Posterior vena cava (tissue), 2 donors: ENCODE measurements at places on chromosomes 6 and 20.

DNA sequence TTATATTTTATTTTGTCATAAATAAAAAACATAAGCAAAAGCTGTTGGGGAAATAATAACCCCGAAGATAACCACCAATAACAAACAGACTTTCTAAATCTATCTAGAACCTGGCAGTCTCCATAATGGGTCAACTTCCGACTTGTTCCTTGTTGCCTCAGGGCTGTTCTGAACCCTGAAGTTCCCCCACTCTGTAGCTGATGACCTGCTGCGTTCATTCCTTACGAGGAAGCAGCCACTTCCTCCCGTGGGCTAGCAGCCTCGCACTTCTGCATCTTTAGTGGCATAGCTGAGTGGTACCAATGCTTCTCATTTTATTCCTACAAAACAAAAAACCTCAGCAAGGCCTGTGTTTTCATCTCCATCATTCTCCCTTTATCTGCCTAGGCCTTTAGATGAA is 103.0 kb downstream of the PLEKHG1 start:
- no peak for DNase-seq

DNA sequence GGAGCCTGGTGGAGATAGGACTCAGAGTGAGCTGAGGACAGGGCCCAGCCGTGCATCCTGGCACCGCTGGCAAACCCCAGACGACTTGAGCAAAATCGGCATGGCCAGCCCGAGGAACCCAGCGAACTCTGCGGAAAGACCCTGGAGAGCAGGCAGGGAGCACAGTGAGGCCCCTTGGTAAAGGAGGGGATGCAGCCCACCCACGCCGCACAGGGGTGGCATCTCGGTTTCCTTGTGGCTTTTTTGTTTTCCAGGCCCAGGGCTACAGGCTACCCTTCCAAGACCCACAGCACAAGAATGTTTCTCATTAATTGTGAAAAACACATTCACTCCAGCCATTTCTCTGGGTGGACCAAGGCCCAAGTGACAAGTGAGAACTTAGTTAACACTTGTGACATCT is 71.4 kb downstream of the BMP7 start:
- no peak for DNase-seq

DNA sequence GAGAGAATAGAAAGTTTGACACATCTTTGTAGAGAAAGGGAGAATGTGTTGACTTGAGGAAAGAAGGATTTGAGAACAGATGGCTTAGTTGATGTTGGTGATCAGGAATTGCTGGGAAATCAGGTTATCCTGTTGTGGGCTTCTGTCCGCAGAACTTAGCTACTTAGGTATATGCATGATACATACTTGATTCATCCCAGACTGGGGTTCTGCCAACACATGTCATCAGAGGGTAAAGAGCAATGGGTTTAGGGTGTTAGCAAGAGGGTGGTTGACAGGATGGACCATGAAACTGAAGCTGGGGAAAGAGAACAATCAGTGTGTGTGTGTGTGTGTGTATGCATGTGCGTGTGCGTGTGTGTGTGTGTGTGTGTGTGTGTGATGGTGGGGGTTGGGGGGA is 50.6 kb upstream of the NELFCD start:
- no peak for DNase-seq

DNA sequence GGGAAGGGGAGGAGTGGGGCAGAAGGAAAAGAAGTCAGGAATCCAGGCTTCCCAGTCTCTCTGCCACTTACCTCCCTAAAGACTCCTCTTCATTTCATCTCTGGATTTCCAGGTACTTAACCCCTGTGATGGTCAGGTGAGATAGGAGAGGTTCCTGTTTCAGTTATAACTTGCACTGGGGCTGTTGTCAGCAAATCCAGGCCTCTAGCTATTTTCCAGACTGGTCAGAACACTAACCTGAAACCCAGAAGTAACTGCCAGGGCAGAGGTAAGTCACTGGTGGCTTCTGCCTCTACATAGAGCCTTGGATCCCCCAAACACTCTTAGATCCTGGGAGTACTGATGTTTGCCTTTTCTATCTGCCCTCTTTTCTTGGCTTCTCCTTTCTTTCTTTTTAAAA is 233.5 kb upstream of the TAB2 start:
- no peak for DNase-seq

- no peak for DNase-seq
These were observed 23.6 kb downstream of the HMGN4 start for GRCh38 chr6:26561533-26562466.

- no peak for DNase-seq
These were observed 8.8 kb downstream of the GPR31 start for GRCh38 chr6:167148997-167149396.

DNA sequence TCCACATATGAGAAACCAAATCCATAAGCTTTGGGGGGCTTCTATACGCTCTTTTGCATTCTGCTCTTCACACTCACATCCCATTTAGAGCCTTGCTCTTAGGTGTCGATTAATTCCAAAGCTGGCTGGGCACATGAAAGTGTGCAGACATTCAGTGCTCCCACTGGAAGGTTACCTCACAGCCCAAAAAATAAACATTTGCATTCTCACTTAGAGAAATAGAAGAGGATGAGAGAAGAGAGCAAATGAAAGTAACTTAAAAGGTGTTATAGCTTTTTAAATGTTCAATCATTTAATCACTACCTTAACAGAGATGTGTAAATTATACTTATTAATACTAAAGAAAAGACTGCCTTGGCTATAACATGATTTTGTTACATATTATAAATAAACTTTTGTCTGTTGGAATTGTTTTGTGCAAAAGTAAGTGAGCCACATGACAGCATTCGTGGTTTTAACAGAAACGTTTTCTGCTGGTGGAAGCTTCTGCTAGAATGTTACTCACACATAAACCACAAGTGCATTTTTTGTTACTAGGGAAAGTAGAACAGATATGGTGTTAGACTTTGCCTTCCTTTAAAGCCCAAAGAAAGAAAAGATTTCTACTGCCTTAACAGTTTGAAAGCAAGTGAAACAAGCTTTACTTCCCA is 116.7 kb downstream of the SIM1 start:
- no peak for DNase-seq

GRCh38 chr20:61697666-61698597 is 367.7 kb downstream of the TAF4 start:
- DNase-seq = no peak

GRCh38 chr6:18842534-18842933 is 455.4 kb downstream of the RNF144B start:
- no peak for DNase-seq

GRCh38 chr6:12968839-12969558 is 252.4 kb downstream of the PHACTR1 start:
- no peak for DNase-seq

GRCh38 chr6:130128326-130128725 is 94.4 kb downstream of the SAMD3 start:
- no peak for DNase-seq

GRCh38 chr20:25408170-25408547 is 686 bp downstream of the GINS1 start:
- DNase-seq = no peak

GRCh38 chr6:134340179-134340975 is 22.5 kb upstream of the SGK1 start:
- DNase-seq = no peak

DNA sequence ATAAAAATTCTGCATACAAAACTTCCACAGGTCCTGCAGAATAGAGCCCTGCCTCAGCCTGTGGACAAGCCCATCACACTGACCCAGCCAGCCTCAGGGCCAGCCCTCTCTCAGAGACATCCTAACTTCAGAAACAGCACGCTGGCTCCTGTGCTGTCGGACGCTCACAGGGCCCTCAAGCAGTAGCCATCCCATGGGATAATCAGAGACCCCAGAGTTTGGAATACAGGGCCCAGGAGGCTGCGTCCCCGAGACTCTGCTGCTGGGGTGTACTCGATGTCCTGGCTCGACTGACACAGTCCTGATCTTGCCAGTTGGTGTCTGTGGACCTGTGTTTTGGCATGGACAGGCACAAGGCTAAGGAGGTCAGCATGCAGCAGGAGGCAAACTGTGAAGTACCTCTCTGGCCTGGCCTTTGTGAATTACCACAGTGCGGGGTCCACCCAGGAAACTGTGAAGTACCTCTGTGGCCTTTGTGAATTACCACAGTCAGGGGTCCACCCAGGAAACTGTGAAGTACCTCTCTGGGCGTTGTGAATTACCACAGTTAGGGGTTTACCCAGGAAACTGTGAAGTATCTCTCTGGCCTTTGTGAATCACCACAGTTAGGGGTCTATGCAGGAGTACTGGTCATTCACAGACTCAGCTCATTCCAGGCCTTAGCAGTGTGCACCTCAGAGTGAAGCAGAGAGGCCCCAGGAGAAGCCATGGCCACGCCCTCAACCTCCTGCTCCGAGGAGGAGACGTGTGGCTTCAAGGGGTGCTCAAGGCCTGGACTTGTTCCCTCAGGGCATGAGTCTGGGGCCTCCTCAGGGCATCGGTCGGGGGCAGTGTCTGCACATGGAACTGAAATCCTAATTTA is 212.4 kb downstream of the SYNDIG1 start:
- peak; percentile 74 for DNase-seq

DNA sequence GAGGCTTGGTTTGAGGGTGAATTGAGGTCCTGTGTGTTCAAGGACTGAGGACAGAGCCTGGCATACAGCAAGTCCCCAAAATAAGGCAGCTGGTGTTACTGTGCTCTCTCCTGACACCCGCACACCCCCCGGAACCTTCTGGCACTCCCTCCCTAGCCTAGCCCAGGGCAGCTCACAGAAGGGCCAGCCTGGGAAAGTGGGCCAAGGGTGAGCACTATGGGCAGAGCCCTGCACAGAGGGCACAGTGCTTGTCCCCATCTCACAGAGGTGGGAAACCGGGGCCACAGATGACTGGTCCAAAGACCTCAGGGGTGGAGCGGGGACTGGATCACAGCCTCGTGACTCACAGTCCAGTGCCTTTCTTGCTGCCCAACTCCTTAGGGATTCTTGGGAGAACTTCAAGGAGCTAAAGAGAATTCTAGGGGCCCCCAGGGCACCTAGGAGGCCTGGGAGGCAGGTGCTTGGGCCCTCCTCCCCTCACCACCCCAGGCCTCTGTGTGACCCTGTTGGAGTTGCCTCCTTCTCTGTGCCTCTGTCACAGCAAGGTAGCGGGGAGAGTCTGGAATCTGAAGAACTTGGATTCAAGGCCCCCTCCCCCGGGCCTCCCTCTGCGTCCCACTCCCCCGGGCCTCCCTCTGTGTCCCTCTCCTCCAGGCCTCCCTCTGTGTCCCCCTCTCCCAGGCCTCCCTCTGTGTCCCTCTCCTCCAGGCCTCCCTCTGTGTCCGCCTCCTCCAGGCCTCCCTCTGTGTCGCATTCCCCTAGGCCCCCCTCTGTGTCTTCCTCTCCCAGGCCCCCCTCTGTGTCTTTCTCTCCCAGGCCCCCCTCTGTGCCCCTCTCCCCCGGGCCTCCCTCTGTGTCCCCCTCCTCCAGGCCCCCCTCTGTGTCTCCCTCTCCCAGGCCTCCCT is 13.5 kb downstream of the DLGAP4 start:
- DNase-seq = peak; percentile 62

GRCh38 chr6:9116026-9116425 is 680.7 kb upstream of the SLC35B3 start:
- no peak for DNase-seq

DNA sequence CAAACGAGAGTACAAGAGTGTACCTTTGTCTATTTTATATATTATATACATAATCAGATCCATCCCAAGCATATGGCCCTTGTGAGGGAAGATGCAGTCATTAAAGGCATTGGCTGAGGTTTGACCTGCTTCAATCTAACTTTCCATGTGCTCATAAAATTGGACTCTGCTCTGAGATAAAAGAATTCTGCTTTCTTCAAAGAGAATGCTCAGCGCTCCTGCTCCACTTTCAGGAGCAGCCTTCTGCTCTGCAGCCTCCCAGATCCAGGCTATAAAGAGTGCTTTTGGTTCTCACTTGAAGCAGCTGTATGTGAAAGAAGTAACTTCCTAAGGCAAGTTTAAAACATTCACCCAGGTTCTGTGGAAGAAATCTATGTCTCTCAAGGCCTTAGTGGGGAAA is 45.3 kb downstream of the CD83 start:
- DNase-seq = no peak

- DNase-seq = peak; percentile 46
These were observed 38.3 kb downstream of the BCL2L1 start for GRCh38 chr20:31684153-31685015.

- no peak for DNase-seq
These were observed 332.0 kb downstream of the BTBD9 start for GRCh38 chr6:38307740-38308139.

DNA sequence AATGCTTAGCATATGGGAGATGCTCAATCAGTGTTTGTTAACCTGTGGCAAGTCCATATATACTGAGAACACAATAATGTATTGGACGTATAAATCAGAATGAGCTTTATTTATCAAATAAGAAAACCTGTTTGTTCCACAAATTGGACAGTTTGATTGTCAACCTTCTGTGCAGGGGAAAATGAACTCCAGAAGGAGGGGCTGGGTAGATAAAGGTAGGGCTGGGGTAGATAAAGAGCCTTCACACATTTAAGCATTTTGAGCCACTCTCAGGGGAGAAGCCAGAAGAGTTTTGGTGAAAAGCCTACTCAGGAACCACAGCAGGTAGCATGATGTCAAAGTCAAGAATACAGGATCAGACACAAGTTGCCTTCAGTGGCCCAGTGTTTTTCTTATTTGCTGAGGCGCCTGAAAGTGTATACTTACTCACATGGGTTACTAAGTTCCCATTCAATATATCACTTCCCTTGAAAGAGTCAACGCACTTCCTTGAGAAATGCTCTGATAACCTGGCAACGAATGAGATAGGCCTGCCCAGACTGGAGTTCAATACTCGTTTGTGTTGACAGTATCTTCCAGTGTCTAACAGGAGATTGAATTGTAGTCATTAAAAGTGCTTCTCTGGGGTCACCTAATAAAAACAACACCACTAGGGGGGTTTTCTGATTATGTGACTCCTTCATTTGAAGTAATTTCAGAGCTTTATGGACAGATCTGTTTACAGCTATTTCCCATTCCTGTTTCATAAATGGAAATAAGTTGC is 263.9 kb upstream of the CITED2 start:
- DNase-seq = no peak

- DNase-seq = no peak
These were observed 320.7 kb downstream of the CDC5L start for GRCh38 chr6:44708208-44708607.

DNA sequence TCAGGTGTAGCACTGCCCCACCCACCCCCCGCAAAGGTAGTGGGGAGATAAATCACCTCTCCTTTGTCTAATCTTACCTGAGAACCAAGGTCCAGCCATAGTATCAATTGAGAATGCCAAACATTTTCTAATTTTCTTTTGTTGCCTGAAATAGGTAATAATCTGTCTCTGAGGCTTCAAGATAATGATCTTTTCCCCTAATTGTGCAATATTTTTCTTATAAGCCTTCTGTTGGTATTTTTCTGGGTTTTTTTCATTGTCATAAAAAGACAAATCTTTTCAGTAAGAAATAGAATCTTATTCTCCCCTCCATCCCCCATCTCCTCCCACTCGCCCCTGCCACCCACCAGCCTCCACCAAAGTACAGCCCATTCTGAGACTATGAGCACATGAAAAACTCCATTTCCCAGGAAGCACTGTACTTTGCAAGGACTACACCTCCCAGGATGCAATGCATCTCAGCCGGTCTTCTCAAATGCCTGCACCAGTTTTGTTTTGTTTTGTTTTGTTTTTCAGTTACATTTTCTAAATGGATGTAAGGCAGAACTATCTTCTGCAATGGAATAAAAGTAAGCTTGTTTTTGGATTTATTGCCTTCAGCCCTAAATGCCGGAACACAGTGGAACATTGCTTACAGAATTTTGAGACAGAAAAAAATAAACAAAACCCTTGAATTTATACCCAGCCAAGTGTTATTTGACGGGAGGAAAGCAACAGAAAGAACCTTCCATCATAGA is 268.0 kb downstream of the TFAP2A start:
- no peak for DNase-seq

GRCh38 chr6:34791164-34791700 is 651 bp upstream of the BLTP3A start:
- DNase-seq = no peak
